T-helper 2 cell (primary cell): ENCODE measurements at places on chromosomes 3 and 15.

- peak; percentile 52 for DNase-seq
Measured at GRCh38 chr15:78709263-78709882, 68.4 kb upstream of the CHRNB4 start.

DNA sequence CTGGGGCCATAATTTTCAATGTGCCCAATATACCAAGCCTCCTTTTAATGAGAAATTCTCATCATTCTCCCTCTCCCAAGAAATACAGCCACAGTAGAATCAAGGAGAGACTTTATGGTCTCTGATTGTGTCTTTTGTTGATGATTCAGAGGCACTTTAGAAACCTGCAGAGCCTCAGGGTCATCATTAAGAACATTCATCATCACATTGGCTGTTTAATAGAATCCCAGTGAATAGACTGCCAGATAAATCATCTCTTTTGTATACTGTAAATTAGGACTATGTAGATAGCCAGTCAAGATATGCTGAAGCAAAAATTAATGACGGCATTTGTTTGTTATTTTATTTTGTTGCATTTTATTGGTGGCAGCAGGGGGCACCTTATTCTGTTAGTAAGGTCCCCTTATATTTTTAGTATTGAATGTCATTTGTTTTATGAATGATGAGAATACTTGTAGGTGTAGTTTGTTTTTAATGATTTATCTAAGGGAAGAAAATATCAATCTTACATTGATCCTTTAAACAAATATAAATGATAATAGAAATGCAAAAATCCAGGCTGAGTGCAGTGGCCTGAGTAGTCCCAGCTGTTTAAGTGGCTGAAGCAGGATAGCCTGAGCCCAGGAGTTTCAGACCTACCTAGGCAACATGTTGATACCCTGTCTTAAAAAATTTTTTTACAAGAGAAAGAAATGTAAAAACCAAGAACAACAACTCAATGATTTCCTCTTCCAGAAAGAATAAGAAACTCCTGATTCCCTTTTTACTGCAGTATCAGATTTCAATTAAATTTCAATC, 138.8 kb downstream of the ZBBX start:
- DNase-seq: no peak

- DNase-seq: no peak
Measured at GRCh38 chr3:52835766-52836470, 1.1 kb upstream of the MUSTN1 start.

DNA sequence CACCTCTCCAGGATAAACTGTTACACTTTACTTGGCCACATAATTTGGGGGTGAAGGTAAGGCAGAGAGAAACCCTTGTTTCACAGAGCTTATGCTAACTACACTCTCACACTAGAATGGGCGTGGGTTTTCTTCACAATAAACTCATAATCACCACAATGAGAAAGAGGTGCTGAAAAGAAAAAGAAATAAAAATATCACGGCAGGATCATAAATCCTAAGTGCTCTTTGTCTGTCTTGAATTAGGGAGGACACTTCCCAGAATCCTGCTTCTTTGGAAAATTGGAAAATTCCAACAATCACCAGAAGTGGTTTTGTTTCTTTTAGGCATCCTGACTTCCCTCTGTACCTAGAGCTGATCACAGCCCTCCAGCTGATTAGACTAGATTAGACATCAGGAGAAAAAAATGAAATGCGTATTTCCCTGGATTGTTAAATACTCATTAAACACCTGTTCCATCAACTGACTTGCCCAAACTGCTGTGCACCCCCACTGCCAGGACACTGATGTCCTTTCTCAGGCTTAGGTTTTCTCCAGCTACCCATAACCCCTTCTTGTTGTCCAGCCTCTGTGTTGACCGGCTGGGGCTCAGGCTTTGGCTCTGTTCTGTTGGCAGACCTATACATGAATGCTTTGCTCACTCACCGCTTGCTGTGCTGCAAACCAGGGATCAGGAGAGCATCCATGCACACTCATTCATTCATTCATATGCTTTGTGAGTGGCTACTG, 41.6 kb upstream of the ACKR4 start:
- DNase-seq: no peak

- no peak for DNase-seq
Measured at GRCh38 chr3:129413687-129414506, 14.5 kb downstream of the EFCAB12 start.

- DNase-seq: no peak
Measured at GRCh38 chr3:191238321-191238817, 39.3 kb downstream of the OSTN start.

DNA sequence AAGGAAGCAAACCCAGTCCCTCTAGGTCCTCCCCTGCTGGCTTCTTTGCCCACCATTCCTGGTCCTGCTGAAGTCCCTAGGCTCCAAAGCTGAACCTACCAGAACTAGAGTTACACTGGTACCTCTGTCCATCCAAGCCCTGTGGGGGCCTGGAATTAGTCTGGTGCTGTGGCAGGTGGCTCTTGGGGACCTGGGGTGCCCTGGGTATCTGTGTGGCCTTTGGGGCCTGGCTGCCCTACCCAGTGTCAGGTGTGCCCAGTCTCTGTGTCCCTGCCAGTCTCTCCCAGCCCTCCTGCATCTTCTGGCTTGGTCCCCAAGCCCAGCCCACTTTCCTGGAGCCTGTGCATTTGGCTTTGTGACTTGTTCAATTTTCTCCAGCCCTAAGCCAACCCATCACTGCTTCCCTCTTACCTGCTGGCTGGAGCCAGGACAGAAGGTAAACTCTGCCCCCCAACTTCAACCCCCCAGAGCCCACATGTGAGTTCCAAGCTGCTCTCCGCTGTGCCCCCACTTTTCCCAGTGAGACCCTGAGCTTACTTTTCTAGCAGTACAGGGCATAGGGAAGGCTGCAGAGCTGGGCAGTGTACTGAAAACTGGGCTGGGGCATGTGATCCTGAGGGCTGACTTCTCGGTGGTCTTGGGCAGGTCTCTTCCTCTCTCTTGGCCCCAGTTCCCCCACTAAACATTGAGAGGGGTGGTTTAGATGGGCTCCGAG, 28.3 kb upstream of the HHATL start:
- no peak for DNase-seq

DNA sequence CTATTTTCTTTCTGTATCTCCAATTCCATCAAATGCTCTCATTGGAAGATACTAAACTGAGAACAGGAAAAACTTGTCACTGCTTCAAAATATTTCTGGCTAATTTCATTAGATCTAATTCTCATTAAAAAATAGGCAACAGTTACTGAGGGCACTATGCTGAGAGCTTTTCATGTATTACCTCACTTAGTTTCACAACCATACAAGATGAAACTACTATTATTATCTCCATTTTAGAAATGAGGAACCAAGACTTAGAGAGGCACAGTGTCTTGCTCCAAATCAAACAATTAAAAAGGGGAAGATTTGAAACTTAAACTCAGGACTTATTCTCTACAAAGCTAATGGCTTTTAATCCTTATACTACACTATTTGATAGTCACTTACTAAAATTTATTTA, 7.2 kb upstream of the OTOL1 start:
- no peak for DNase-seq

DNA sequence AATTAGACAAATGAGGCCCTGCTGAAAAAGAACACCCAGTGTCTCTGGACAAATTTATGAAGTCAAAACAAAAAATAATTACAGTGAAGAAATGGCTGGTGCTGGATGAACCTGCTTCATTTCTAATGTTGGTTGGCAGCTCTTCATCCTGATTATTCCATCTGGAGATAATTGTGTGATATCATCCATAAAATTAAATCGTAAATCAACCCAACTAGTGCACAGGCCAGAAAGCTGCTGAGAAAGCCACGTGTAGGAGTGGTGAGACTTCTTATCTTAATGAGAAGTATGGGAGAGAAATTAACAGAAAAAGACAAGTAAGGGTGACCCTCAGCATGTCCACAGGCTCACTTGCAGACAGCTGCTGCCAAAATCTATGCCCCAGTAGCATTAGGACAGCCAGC, 465.2 kb upstream of the TGFBR2 start:
- no peak for DNase-seq

- no peak for DNase-seq
Measured at GRCh38 chr15:100113351-100114080, 228.3 kb downstream of the ADAMTS17 start.

DNA sequence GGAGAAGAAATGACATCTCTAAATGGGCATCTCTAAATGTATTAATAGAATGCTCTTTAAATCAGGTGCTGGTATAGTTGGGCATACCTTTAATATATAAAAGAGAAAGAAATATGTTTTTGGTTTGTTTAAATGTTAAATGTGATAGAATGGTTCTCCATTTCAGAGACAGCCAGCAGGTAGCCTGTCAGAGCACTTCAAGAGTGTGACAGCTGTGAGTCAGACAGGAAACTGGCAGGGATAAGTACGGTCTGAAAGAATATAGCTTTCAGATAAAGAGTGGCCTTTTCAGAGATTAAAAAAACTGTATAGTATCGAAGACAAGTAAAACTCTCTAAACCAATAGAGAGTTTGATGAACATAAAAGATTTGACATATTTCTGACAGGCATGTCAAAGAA, 654.1 kb downstream of the IGSF11 start:
- no peak for DNase-seq

DNA sequence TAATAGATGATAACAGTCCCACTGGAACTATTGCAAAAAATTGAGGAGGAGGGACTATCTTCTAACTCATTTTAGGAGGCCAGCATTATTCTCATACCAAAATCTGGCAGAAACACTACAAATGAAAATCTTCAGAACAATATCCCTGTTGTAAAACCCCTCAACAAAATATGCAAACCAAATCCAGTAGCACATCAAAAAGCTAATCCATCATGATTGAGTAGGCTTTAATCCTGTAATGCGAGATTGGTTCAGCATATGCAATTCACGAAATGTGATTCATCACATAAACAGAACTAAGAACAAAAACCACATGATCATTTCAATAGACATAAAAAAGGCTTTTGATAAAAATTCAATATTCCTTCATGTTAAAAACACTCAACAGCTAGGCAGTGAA, 23.9 kb upstream of the PLSCR2 start:
- DNase-seq: no peak
